ELF-1 (cell line): ENCODE measurements at places on chromosomes 3 and 15.

GRCh38 chr3:138642927-138643253 is 34.3 kb downstream of the FAIM start:
- no peak for DNase-seq

GRCh38 chr3:37491776-37492175 is 317.4 kb upstream of the LRRFIP2 start:
- DNase-seq, result no peak

GRCh38 chr15:73994912-73995622 is 551 bp downstream of the PML start:
- DNase-seq, result peak; percentile 30

DNA sequence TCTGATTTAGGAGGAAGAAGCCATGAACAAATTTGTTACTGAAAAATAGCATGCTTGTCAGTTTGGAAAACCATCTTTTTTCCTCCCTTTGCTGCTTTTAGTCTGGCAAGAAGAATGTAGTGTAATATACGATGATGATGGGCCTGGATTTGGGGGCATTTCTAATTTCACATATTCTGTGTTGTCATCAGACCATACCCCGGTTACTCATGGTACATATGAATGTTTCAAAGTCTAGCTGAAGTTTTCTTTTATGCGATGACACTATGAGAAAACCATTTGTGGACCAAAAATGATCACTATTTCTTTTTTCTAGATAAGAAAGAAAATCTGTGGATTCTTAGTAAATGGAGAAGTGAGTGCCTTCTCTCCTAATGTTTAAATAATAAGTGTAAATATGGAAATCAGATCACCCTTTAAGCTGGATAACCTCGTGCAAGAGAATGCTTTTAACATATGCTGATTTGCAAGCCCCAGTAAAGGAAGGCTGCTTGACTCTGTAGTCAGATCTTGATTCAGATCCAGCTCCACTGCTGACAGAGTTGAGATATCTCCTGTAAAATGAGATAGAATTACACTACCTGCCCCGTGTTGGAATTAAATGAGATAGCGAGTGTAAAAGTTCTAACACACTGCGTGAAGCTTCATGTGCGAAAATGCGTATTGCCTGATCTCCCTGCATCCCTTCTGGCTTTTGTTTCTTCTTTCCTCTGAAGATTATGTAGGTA is 3.0 kb downstream of the MEF2A start:
- no peak for DNase-seq

DNA sequence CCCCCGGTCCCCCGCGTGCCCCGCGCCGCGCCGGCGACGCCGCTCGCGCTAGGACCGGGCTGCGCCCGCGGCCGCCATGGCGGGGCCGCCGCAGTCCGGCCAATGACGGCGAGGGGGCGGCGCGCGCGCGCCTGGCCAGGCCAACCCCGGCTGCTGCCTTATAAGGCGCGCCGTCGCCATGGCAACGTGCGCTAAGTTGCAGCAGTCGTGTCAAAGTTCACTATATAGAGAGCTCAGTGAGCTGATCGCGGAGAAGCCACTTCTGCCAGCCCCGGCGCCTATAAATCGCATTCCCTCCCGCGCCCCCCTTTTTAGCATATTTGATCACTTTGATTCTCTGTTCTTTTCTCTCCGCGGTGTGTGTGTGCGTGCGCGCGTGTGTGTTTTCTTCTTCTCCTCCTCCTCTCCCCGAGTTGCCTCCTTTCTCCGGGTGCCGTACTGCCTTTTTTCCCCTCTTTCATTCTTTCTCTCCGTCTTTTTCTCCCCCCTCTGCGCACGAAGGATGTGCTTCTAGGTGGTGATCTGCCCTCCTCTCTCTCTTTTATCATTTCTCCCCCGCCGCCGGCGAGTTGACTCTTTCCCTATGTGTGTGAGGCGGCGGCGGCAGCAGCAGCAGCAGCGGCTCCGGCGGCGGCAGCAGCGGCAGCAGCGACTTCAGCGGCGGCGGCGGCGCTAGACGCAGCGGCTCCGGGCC is at the start of gene NR2F2:
NR2F2 (plus strand) TSS at position 251 of the 694 bp plus-strand sequence. CDS start 1,406 bp downstream, outside the sequence.
- DNase-seq, result peak; percentile 92

DNA sequence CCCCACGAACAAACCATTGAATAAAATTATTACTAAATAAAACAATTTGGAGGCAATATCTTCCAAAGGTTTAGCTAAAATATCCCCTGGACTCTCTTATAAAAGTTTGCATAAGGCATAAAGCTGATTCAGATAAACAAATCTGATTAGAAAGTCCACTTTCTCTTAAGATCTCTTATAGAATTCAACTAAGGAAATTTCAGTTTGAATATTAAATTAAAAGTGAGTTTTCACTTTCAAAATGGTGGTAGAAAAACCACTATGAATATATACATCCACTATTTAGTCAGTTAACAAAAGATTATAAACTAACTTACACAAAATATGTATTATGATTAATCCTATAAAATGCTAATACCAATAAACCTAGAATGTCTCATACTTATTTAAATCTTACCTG is 424.9 kb downstream of the MECOM start:
- DNase-seq, result no peak

DNA sequence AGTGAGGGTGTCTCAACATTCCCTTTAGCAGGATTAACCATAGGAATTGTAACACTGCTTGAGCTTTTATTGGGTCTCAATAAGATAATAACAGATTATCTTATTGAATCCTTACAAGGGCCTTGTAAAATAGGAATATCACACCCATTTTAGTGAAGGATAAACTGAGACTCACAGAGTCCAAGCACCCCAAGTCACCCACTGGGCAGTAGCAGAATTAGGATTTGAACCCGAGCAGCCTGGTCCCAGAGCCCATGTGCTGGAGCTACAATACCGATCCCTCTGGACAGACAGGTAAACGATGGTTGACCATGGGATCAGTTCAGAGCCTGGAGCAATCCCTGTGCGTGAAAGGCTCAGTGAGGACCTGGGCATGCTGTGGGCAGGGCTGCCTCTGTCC is 56.3 kb upstream of the MRPS22 start:
- no peak for DNase-seq

GRCh38 chr15:44370830-44371229 is 56.6 kb upstream of the CTDSPL2 start:
- no peak for DNase-seq

DNA sequence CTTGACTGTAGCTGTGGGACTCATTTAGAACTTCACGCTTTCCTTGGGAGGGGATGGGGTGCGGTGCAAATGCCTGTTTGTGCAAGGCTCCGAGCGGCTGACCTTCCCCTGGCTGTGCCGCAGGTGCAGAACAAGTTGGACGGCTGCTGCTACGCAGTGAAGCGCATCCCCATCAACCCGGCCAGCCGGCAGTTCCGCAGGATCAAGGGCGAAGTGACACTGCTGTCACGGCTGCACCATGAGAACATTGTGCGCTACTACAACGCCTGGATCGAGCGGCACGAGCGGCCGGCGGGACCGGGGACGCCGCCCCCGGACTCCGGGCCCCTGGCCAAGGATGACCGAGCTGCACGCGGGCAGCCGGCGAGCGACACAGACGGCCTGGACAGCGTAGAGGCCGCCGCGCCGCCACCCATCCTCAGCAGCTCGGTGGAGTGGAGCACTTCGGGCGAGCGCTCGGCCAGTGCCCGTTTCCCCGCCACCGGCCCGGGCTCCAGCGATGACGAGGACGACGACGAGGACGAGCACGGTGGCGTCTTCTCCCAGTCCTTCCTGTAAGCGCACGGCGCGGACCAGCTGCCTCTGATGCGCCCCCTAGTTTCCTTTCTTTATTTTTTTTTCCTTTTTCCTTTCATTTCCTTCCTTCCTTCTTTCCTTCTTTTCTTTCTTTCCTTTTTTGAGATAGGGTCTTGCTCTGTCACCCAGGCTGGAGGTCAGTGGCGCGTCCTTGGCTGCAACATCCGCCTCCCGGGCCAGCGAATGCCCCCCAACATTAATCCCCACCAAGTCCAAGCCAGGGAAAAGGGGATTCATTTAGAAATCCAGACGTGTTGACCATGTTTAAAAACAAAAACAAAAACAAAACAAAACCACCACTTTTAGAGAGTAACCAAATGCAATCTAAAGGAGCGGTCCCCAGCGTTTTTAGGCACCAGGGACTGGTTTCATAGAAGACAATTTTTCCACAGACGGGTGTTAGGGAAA is 42.7 kb downstream of the EIF2AK4 start:
- DNase-seq, result peak; percentile 66

- no peak for DNase-seq
Measured at GRCh38 chr15:101641894-101642293, 10.3 kb downstream of the TM2D3 start.

DNA sequence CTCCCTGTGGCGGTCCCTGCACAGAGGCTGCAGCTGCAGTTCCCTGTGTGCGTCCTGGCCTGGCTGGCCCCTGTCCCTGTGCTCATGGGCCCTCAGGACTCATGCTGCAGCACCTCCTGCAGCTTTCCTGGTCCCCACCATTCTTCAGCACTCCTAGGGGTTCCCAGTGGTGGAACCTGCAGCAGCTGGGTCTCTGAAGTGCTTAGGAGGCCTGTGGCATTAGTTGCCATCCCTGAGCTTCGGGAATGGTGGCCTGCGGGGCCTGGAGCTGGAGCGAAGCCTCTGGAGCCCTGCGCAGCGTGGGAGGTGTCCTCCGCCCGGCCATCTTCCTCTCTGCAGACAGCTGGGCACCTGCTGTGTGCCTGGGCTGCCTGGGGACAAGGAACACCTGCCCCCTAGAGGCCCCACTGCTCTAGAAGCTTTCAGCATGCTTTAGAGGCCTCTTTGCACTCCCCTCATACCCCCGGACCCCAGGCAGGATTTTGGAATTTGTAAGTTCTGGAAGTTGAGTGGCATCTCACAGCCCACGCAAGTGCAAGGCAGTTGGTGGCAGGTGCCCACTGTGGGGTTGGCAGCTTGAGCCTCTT is 13.1 kb downstream of the PLXNA1 start:
- no peak for DNase-seq

- no peak for DNase-seq
Measured at GRCh38 chr3:178949896-178950295, 121.7 kb downstream of the ZMAT3 start.

- DNase-seq, result peak; percentile 64
Measured at GRCh38 chr15:70323111-70323851, 225.6 kb upstream of the TLE3 start.

DNA sequence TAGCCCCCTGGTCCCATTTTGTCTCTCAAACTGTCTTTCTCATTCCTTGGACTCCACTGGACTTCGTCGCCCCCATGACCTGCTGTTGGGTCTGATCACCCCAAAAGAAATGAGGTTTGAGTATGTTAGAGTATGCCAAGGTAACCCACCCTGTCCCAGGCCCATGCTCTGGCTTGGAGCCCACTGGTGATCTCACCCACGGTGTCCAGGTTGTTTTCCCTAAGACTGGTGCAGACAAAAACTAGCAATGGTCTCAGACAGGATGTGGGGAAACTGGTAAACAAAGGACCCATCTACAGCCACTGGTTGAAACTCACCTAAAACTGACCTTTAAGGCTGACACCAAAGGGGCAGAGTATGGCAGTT is 38.9 kb downstream of the EFCAB12 start:
- no peak for DNase-seq

GRCh38 chr3:71310359-71310979 is 273.1 kb downstream of the FOXP1 start:
- peak; percentile 53 for DNase-seq

DNA sequence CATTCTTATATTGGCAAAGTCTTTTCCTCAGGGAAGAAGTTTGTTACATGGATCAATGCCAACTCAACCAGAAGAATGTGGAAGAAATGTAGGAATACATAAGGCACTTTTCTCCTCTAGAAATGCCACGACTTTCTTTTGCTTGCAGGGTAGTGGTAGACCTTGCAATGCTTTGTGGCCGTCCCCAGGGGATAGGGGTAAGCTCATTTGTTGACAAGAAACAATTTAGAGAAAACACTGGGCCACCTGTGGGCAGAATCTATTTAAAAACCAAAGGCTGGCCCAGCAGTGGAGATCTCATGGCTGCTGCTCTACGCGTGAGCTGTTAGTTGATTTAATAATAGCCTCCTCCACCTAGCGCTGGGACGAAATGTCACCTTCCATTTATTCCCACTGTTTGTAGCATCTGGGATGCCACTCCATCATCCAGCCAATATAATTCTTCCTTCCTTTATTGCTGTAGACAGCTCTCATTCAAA is 64.6 kb upstream of the PFN2 start:
- DNase-seq, result peak; percentile 19

- no peak for DNase-seq
Measured at GRCh38 chr3:184368586-184369183, 7.2 kb downstream of the POLR2H start.

- DNase-seq, result no peak
Measured at GRCh38 chr3:184160456-184160855, 5.3 kb downstream of the DVL3 start.

DNA sequence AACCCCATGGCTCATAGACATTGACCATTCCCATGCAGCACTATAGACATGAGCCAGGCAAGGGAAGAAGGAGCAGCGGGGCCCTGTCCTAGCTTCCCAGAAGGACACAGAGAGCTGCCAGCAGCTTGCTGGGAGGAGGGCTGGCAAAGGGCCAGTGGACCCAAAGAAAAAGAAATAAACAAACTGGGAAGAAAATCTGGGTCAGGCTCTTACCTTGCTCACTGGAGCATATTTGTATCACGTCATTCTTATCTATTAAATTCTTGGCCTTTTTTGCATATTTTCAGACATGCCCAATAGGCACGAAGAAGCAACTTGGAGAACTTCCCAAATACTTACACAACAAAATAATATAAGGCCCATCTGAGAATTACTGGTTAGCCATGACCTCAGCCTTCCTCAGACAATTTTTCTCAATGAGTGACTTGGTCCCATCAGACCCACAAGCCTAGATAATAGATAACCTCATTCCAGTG is 28.4 kb downstream of the RASGRP1 start:
- no peak for DNase-seq

- no peak for DNase-seq
Measured at GRCh38 chr3:20125897-20126296, 60.1 kb downstream of the SGO1 start.

DNA sequence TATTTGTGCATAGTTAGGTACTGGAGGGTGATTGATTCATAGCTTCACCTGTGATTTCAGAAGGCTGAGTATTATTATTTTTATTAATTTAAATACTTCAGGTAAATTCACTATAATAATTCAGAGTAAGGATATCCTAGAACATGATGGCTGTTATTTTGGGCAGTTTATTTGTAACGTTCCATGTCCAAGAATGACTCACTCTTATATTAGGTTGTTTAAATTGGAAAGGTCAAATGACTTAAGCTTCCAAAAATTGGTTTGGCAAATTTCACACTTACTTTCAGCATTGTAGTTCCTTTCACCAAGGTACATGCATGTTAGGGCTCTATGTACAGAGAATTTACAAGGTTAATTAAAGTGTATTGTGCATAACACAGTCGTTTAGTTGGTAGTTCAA is 120.2 kb downstream of the EPHA3 start:
- DNase-seq, result no peak

GRCh38 chr15:49232236-49232806 is 62.3 kb downstream of the GALK2 start:
- DNase-seq, result peak; percentile 34

DNA sequence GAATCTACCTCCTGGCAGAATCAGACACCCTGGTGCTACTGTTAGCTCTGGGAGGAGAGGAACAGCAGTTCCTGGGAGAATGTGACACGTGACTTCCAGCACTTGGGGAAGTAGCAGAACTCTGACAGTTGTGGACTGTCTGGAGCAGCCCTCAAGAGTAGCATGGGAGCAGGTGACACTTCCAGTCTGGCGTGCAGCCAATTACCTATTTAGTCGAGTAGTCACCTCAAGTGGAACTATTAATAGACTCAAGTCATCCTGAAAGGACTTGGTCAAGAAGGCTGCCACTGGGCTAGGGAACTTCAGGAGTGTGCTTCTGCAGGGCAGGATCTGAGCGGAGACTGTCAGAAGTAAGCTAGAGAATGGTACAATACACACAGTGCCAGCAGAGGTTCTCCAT is 62.3 kb downstream of the MTHFS start:
- no peak for DNase-seq
